ENCODE measurements at places on chromosomes 12 and 14.

- DNase-seq: no peak
These were observed 193.4 kb downstream of the ERC1 start for GRCh38 chr12:1184402-1184801.

DNA sequence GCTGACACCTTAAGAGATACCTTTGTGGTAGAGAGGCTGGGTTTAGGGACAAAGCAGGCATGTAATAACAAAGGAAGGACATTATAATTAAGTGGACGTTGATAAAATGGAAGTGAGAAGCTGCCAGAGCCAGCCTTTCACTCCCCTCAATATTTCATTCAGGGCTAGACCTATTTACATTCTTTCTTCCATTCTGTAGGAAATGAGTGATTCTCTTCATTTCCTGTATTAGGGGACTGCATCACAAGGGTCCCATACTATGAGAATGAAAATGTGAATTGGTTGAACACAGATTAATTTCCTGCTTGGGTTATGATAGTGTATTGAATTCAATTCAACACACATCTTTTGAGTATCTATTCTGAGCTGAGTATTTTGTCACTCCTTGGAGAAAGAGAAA, 143.0 kb downstream of the OTOGL start:
- DNase-seq: no peak

GRCh38 chr12:112803620-112804282, 12.2 kb downstream of the RPH3A start:
- no peak for DNase-seq

GRCh38 chr14:91418387-91419043, 895 bp upstream of the CCDC88C start:
- peak; percentile 89 for DNase-seq

DNA sequence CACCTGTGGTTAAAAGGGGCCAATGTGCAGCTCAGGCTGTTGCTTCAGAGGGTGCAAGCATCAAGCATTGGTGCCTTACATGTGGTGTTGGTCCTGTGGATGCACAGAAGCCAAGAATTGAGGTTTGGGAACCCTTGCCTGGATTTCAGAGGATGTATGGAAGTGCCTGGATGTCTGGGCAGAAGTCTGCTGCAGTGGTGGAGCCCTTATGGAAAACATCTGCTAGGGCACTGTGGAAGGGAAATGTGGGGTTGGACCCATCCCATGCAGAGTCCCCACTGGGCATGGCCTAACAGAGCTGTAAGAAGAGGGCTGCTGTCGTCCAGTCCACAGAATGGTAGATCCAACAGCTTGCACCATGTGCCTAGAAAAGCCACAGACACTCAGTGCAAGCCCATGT, 36.6 kb downstream of the PCNX1 start:
- DNase-seq: no peak

GRCh38 chr12:102958830-102959176, 1.3 kb downstream of the ASCL1 start:
- DNase-seq: no peak

DNA sequence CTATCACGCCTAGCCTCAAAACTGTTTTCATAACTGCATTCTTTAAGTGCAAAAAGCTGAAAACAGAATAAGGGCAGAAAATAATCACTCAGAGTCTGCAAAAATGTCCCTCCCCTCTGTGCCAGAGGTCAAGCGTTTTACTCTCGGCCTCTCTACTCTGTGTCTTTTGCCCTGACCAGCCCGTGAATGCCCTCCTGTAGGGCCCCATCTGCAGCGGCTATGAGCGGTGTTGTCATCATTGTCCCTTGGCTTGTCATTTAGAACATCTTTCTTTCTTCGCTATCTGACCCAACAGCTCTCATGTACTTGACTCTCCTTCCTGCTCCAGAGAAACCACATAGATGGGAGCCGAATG, 21.7 kb downstream of the ELK3 start:
- no peak for DNase-seq

GRCh38 chr12:11823043-11823442, 173.6 kb downstream of the ETV6 start:
- no peak for DNase-seq

DNA sequence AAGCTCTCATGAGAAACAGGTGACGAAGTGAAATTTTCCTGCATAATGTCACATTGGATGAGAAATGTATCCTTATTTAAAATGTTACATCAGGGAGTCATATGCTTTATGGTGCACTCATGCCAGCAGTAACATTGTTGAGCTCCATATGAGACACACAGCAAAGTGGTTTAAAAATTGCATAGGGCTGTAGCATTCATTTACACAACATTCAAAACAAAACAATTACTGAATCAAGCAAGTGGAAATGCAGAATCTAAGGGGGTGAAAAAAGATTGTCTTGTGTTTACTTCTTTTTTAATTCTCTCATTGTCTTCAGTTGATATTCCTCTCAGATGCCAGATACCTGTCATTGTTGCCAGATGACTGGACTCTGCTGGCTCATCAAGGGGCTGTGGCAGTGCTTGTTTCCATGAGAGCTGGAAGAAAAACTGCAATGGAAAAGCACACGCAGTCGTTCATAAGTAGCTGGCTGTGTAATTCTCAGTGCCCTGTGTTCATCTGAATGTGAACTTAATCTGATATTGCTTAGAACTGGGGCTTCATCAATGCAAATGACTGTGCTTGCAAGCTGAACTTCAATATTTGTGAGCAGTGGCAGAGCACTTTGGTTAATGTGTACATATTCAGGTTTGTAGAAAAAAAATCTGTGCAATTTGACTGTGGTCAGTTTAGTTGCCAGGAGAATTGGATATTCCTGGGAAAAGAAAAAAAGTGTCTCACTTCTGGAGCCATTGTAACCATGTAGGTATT, 305.6 kb downstream of the RAD51B start:
- DNase-seq: no peak

DNA sequence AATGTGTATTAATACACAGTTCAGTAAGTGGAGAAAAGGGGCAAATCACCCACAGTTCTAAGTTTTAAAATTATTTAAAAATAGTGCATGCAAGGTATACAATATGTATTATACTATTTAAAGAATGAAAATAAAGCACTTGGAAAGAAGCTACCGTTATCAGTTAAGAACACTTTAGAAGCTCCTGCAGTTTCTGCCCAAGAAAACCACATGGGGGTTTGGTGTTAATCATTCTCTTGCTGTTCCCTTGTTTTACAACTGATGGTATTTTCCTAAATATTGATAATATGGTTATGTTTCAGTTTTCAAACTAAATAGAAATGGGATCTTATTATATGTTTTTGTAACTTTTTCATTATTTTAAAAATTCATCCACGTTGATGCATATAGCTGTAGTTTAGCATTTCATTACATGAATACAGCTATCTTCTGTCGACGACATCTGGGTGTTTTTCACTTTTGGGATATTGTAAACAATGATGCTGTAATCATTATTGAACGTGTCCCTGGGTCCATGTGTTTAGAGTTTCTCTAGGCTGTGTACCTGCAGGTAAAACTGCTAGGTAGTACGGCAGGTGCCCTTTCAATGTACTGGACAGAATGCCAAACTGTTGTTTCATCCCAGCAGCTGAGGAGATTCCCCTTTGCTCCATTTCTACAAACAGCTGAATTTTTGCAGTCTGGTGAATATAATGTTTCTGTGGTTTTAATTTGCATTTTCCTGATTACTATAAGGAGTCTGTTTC, 64.1 kb downstream of the APPL2 start:
- DNase-seq: no peak

DNA sequence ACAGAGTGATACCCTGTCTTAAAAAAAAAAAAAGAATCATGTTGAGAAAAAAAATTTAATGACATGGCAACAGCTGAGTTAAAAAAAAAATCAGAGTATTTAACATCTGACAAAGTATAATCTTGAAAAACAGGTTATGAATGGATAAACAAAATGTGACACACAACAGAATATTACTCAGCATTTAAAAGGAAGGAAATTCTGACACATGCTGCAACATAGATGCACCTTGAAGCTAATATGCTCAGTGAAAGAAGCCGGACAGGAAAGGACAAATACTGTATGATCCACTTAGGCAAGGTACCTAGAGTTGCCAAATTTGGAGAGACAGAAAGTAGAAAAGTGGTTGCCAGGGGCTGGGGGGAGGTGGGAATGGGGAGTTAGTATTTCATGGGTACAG, 19.4 kb upstream of the EIF2B2 start:
- no peak for DNase-seq

DNA sequence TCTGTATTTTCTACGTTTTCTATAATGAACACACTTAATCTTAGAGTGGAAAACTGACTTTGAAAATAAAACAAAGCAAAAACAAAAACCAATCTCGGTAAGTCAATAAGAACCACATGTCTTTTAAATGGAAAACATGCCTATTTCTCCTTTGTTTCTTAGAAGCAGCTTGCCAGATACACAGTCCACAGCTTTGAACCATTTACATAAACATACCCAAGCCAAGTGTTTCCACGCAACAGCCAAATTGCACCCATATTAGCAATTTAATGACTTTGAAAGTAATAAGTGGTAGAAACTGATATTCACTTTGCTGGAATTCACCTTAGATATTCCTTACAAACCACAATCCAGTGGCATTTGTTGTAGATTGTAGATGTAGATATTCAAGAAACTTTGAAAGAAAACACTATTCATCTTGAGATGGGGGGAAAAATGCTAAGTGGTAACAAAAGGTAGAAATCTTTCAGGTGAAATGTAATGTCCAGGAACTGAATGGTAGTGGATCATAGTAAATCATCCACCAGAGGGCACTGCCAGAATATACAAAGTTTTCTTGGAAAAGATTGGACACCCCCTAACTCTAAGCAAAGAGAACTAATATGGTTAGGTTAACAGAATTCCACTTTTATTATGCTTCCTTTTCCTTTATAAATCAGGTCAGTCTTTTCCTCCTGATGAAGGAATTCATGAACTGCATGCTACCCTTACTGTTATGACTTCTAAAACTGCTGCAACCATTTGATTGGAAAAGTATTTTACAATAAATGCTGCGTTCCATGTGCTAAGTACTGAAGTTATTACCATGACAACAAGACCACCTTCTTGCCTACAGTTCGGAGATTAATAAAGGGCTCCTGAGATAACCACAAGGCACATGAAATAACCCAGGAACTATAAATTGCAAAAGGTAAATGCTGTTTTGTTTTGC, 69.8 kb downstream of the RERG start:
- no peak for DNase-seq

DNA sequence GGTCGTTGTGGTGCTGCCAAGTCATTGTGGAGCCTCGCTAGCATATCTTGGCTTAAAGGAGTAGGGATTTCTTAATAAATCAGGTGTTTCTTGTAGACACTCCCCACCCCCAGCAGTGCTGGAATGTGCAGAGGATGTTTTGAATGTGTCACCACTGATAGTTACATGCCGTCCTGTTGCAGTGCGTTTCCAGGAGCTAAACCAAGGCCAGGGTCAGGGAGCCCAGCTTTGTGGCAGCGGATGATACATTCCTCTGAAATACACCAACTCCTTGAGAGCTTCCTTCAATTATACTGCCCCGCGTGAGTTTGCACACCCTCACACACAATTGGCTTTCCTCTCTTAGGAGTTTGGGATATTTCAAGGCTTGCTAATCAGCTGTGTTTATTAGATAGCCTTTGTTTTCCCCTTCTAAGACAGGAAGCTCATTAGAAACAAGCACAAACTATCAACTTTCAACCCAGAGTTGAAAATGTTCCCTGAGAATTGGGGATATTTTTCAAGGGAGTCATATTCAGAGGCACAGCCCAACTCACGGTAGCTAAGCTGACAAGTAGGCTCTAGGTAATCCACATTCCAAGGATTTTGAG, 154.9 kb downstream of the C12orf75 start:
- no peak for DNase-seq

DNA sequence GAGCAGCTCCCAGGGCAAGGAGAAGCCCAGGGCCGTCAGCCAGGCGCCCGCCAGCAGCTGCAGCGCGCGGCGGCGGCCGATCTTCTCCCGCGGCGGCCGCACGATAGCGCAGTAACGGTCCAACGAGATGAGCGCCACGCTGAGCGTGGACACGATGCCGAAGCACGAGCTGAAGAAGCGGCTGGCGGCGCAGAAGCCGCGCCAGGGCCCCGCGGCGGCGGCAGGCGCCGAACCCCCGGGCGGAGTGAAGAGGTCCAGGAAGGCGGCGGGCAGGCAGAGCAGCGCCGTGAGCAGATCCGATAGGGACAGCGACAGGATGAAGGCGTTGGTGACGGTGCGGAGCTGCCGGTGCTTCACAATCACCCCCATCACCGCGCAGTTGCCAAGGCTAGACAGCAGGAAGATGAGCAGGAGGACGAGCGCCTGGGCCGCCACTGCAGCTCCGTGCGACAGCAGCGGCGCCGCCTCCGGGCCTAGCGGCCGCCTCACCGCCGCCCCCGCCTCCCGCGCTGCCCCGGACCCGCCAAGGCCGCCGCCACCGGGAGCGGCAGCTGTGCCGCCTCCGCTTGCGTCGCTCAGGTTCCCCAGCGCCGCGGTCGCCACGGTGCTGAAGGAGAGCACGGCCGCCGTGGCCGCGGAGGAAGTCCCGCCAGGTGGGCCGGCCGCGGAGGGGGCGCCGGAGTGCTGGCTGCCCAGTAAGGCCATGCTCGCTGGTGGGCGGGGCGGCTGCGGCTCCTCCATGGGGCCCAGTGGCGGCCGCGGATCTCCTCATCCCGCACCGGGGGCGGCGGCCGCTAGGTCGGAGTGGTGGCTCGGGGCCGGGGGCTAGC, 479 bp downstream of the GPR135 start:
- peak; percentile 73 for DNase-seq

GRCh38 chr14:50607181-50607580, 47.2 kb downstream of the ATL1 start:
- DNase-seq: no peak

- peak; percentile 64 for DNase-seq
These were observed 17.6 kb upstream of the EID3 start for GRCh38 chr12:104285740-104286515.

DNA sequence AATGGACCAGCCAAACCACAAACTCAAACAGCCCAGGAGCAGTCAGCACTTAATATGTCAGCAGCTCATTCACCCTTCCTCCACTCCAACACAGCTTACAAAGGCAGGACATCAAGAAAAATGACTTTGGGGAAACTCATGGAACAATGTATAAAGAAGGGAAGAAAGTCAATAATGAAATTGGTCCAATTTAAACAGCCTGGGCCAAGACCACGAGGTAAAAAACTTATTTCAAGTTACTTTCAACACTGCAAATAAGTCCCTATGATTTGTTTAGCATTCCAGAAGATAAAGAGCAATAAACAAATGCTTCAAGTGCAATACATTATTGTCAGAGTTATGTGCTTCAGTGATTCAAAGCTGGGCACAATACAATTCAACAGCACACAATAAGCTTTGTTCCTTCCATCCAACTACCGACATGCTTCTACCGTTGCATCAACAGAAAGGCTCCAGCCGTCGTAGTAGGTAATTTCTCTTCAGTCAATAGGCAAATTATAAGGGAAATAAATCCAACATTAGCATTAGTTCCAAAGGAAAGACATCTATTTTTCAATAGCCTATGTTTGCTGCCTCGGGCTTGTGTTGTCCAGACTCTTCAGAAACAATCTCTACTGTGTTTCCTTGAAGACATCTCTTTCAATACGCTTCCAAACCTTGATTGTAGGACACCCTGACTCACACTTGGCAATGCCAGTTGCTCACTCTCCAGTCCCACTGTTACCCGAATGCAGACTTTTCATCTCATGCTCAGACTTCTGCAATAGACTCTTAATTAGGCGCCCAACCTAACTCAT, 225.7 kb downstream of the NUAK1 start:
- DNase-seq: no peak

GRCh38 chr14:32099473-32099872, 22.4 kb downstream of the ARHGAP5 start:
- DNase-seq: no peak
